ENCODE measurements at places on chromosomes 13 and 19. TPM values are rescaled to one million over a fixed set of nuclear protein-coding genes. Genes with fewer than 3 reads are reported as not detected.

Gene LCP1
- total RNA-seq = 27.2 TPM

Gene C19orf85
- not detected for total RNA-seq

Gene LGALS4
- 1,765 TPM for total RNA-seq

Gene MEIS3
- total RNA-seq = 9.9 TPM

All from stomach (tissue), 19 donors.